Cardiac septum (tissue), 1 donor: ENCODE measurements at places on chromosomes 2 and 18.

DNA sequence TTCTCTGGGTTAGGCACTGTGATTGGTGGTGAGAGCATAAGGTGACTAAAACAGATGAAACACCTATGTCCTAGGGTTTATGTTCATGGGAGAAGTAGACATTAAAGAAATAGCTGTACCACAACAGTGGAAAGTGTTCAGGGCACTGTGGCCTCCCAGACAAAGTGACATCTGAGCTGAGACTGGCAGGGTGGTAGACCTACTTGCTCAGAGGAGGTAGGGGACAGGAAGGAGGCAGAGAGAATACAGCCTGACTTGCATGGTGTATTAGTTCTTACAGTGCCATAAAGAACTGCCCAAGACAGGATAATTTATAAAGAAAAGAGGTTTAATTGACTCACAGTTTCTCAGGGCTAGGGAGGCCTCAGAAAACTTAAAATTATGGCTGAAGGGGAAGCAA, 82.6 kb downstream of the MAPRE2 start:
- DNase-seq, result no peak

DNA sequence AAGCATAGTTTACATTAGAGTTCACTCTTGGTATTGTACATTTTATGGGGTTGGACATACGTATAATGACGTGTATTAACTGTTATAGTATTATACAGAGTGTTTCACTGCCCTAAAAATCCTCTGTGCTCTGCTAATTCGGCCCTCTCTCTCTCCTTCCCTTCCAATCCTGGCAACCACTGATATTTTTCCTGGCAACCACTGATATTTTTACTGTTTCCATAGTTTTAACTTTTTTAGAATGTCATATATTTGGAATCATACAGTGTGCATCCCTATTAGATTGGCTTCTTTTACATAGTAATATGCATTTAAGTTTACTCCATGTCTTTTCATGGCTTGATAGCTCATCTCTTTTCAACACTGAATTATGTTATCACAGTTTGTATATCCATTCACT, 526.7 kb downstream of the RIT2 start:
- no peak for DNase-seq

- DNase-seq, result no peak
Measured at GRCh38 chr18:80204142-80204541, 43.2 kb downstream of the PARD6G start.

DNA sequence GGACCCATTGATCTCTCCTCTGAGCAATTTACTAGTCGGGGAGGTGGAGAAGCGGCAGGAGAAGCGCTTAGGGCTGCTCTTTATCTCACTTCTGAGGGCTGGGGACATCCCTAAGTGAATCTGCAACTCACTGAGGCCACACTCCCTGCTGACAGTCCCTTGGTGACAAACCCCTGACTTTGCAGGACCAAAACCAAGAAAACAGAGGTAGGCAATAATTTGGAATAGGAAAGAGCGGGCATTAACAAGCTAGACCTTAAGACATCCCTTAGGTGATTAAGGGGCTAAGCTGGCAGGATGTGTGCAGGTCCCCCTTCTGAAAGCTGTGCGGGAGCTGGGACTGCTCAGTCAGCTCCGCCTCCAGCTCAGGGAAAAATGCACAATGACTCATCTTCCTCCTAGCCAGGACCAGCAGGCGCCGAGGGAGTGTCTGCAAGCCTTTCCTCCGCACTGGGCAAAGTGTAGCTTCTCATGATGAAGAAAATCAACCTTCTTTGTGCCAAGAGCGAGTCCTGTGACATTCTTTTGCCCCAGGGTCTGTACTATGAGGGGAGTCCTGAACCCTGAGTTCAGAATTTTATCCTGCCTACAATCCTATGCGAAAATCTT, 63.3 kb downstream of the BOD1L2 start:
- DNase-seq, result no peak

DNA sequence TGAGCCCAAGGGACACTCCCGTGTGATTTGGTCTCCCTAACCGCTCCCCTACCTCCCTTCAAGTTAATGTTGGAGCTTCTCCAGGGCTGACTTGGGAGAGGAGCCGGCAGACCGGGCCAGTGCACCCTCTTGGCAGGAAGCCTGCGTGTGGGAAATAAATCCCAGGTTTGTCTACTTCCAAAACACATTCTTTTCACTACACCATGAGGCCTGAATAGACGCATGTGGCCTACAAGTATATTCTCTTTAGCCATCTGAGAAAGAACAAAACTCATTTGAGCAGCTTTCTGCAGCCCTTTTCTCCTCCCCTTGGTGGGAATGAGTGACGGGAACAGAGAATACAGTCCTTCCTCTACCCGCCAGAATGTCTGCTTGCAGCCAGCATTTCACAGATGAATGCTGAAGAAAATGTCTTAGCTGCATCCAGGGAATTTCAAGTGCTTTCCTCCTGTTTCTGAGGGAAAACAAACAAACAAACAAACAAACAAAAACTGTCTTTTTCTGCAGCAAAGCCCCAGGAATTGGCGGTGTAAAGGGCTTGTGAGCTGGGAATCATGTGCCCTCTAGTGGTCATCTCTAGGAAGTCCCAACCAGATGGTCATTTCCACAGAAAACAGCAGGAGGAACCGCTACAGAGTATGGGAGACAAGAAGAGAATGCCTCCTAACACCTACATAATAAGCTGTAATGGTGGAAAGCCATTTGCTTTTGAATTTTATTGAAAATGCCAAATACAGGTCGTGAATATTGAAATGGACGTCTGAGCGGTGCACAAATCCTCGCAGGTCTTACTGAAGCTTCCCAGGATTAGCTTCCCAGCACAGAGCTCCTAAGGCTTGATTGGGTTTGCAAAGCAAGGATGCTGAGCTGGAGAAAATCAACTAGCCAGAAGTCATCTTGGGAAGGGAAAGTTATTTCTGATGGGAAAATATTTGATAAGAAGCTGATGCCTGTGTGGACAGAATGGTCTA, 41.2 kb upstream of the DAPL1 start:
- DNase-seq, result no peak

DNA sequence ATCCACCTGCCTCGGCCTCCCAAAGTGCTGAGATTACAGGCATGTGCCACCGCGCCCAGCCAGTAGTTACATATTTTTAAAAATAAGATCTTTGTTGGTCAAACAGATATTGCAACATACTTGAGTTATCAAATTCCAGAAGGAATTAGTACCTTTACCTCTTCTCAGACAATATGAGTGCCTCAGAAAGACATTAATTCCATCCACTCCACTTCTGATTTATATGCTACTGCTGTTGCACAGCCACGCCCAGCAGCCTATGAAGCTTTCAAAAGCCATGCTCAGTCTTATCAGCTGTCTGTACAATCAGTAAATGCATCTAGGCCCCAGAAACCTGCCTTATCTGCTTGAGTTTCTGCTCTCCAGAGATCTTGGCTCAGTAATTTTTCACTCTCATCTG, 47.8 kb downstream of the MEX3C start:
- DNase-seq, result peak; percentile 12

GRCh38 chr18:21064347-21064746, 47.3 kb downstream of the ROCK1 start:
- DNase-seq, result no peak

- DNase-seq, result no peak
Measured at GRCh38 chr2:239546541-239546940, 145.7 kb upstream of the HDAC4 start.

- DNase-seq, result no peak
Measured at GRCh38 chr18:38718365-38718901, 1152.8 kb upstream of the CELF4 start.

DNA sequence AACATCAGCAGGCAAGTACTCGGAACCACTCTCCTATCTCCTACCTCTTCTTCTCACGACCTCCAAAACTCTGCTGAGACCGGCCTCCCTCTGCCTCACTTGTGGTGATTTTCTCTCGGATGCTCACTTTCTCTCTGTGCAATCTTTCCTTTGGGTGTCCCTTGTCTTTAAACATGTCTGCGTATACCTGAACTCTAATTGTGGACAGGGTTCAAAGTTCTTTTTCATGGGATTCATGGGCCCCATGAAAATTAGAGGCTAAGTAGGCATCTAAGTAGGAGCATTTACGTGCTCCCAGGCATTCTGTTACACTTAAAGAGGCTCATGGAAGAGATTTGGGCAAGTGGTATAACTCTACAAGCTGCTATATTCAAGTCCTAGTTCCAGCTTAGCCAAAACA, 2.1 kb upstream of the PPP1CB start:
- DNase-seq, result no peak

GRCh38 chr18:31185186-31185950, 22.7 kb upstream of the DSC1 start:
- DNase-seq, result no peak

GRCh38 chr2:8925411-8925810, 78.1 kb downstream of the MBOAT2 start:
- no peak for DNase-seq
